ENCODE measurements at places on chromosomes 5 and 9. TPM values are rescaled to one million over a fixed set of nuclear protein-coding genes. Genes with fewer than 3 reads are reported as not detected.

The GRM6 gene
- total RNA-seq, result not detected

The DPH7 gene
- total RNA-seq, result 54.4 TPM

The ACOT12 gene
- total RNA-seq, result not detected

The MSMP gene
- total RNA-seq, result 1.2 TPM

The FBP2 gene
- total RNA-seq, result not detected

The BARX1 gene
- not detected for total RNA-seq

All from HCT116 (cell line).